Cerebellar nuclear complex (tissue), 1 donor: ENCODE measurements at places on chromosomes 16 and 17.

DNA sequence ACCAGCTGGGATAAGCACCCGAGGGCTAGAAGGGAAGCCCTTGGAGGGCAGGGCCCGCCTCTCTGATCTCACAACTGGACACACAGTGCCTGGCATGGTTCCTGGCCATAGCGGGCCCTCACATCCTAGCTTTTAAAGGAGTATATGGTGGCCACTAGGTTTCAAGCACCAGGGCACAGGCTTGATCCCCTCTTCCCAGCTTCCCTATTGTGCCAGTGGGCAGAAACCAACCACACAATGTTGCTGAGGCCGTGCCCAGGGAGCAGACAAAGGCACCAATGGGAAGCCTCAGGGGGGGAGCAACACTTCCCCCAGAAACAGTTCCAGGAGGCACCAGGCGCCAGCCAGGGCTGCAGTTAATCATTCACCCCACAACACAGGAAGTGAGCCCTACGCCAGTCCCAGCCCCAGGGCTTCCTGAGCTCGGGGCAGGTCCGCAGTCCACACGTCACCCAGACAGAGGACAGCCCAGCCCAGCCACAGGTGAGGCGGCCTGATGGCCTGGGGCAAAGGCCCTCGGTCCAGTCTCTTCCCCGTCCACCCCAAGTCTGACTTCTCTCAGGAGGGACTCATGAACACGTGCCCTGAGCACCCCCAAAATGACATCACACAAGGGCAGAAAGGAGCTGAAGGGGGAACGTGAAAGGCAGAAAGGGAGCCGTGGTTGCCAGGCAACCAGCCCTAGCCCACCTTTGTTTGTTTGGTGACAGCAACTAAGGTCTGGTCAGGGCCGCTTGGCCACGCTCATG, 12.8 kb downstream of the SMIM5 start:
- DNase-seq, result no peak

DNA sequence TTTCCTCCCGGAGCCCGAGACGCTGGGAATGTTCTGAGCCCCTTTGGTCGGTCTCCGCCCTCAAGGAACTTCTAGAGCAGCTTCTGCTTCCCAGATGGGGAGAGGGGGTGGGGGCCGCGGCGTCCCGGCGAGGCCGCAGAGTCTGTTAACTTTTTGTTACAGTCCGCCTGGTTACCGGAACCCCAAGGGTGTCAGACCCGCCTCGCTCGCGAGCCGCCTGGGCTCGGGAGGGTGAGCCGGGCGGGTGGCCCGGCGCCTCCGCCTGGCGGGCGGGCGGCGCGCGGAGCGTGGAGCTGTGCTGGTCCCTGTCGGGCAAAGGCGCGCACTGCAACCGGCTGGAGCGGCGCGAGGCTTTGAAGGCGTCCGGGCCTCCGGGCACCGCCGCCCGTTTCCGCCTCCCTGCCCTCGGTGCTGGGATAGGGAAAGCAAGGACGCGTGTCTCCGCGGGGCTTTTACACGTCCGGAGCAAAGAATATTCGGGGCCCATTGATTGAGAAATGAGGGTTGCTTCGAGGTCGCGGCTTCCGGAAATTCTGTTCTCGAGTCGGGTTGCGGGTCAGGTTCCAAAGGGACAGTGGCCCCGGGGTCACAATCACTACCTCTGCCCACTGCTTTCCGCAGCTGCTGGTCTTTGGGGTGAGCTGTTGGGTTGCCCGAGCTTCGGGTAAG, 1.7 kb downstream of the HS3ST3B1 start:
- no peak for DNase-seq

GRCh38 chr16:10373556-10373955, 12.3 kb upstream of the ATF7IP2 start:
- DNase-seq, result no peak

GRCh38 chr17:30970831-30971567, at the start of gene RNF135:
Gene RNF135, plus strand, starts transcription at chr17:30971039. Its CDS starts 35 bp downstream, at chr17:30971074.
- DNase-seq, result no peak
